ENCODE measurements at places on chromosomes 6 and 20.

- no peak for DNase-seq
Measured at GRCh38 chr20:242905-243304, 14.6 kb upstream of the DEFB132 start.

GRCh38 chr20:62618611-62619529 lies 23.4 kb upstream of the SLCO4A1 start:
- no peak for DNase-seq

DNA sequence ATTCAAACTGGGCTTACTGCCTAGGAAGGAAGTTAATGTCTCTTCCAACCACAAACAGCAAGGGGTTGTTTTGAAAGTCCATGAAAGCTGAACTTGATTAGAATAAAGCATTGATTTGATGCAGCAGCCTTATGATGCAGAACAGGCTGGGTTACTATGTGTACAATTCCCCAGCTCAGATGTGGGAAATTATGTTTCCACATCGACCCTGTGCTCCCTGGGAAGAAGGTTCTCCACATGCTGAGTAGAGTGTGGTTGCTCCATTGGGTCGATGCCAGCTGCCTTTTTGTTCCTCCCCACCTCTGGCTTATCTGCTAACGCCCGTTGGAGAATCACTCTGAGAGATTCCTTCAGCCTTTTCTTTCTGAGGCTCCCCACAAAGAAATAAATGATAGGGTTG lies 1.2 kb downstream of the MAS1L start:
- no peak for DNase-seq

DNA sequence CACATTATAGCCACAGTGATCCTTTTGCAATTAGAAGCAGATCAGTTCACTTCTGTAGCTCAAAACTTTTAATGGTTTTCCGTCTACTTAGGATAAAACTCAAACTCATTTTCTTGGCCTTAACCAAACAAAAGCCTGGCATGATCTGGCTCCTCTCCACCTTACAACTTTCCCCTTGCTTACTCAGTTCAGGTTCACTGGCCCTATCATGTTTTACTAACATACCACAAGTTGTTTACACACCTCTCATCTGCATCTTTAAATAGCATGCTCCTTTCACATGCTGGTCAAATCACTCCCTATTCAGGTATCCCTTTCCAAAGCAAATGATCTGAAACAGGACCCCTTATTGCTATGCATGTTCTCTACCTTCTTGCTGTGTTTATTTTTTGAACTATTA lies 191.4 kb upstream of the FAM83B start:
- no peak for DNase-seq

- no peak for DNase-seq
Measured at GRCh38 chr20:53163486-53163885, 191.3 kb downstream of the TSHZ2 start.

DNA sequence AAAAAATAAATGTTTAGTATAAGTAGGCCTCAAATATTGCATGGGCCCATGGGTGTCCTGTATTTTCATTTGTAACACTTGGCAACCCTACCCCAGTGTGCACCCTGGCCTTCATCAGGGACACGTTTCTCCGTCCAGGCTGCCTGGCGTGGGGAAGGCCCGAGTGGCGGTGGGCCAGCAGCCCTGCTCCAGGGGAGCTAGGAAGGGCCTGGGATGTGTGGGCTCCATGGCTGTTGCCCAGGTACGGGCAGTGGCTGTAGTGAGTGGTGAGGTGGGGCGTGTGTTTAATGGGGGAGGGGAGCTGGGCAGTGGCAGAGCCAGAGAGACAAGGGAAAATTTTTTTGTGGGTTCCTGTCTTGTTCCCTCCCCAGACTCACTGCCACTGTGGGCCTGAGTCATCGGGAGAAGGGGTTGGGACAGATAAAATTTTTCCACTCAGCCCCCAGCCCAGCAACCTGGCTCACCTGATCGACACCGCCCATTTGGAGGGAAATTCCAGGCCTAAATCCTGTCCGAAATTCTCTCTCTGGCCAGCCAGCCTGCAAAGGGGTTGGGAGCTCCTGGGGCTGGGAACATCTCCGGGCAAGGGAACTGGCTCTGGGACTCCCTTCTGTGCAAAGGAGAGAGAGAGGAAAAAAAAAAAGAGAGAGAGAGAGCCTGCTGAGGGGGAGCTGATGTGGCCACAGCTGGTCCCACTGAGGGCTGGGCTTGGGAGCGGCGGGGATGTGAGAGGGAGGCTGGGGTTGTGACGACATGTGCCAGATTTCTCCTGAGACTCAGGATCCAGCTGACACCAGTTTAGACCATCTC lies 32.5 kb upstream of the VEGFA start:
- DNase-seq: no peak

DNA sequence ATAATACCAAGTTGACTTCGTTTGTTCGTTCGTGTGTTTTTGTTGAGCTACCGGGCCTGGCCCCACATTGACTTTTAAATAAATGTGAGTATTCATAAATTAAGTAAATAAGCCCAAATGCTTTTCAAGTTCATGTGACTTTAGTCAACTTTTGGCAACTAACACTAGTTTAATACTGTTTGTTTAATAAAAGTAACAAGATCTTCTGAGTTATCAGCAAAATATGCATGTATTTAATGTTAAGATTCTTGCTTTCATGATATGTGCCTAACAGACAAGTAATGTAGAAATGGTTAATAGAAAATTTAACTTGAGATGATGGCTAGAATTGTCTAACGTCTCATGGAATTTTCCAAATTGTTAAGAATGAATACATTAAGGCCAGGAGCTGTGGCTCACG lies 38.7 kb upstream of the ECI2 start:
- DNase-seq: no peak

Data from breast epithelium (tissue), 4 donors.